CD4-positive, alpha-beta memory T cell (primary cell): ENCODE measurements at places on chromosomes 5 and 9.
A peak's percentile ranks its signal among the peaks of the same experiment; 100 is the strongest.

- DNase-seq, result no peak
Observed at GRCh38 chr9:134617836-134618162, 23.8 kb upstream of the COL5A1 start.

DNA sequence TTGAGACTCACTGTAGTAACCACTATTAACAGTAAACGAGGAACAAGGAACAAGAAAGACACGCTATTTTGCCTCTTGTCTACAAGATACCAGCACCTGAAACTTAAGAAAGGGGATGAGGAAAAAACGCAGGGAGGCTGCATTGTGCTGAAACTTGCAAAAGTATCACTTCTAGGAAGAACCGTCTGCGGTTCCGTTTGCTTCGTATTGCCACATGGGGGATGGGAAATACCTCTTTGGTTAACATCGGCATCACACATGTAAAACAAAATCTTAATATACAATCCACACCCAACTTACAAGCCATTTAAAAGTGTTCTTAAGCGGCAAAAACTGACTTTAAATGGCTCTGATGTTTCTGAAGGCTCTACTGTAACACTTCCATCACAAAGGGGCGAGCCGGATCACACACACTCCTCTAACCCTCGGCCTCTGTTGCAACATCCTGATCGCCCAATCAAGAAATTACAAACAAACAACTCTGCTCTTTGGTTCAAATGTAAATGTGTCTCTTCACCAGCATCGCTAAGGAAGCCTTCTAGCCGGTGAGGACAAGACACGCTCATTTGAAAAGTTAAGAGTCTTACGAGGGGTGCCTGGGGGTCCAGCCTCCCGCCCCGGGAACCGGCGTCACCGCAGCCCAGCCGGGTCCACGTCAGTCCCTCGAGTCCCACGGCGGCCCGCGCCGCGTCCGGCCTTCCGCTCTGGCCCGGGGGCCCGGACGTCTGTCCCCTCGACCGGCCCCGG, 621 bp downstream of the SEC16A start:
- peak; percentile 53 for DNase-seq

DNA sequence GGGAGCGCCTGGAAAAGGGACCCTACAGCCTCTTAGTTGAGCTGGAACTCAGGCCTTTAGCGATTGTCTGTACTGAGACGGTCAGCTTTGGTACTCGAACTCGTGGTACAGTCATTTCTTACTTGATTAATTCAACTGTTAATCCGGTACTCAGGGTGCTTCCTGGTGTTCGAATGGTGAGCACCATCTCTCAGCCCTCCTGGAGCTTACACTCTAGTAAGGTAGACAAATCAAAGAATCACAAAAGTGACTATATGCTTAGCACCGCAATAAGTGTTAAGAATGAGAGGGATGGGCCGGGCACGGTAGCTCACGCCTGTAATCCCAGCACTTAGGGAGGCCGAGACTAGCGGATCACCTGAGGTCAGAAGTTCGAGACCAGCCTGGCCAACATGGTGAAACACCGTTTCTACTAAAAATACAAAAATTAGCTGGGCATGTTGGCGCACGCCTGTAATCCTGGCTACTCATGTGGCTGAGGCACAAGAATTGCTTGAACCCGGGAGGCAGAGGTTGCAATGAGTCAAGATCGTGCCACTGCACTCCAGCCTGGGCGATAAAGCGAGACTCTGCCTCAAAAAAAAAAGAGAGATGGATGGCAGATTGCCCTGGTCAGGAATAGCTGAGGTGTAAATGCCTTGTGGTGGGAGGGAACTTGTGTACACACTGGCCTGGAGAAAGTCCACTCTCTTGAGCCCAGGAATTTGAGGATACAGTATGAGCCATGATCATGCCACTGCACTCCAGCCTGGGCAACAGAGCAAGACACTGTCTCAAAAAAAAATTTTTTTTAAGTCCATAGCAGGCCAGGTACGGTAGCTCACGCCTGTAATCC, 981 bp downstream of the TCOF1 start:
- no peak for DNase-seq

DNA sequence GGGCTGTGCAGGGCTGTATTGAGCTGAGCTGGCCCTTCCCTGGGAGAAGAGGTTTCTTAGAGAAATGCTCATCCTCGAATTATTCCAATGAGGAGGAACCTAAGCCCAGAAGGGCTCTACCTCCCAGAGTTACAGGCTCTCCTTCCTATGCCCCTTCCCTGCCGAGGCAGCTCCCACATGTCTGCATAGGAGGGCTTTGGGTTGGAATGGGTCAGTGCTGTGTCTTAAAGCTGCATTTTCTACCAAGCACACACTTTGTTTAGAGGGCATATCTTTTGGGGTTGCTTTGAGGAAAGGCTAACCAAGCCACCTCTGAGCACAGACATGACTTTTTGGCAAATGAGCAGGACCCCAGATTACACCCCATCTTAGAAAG, 9.1 kb downstream of the NEK6 start:
- no peak for DNase-seq

- DNase-seq, result no peak
Observed at GRCh38 chr9:69443178-69443577, 118.2 kb downstream of the ENTREP1 start.
